Stimulated activated CD8-positive, alpha-beta memory T cell treated with anti-CD3 and anti-CD28 coated beads, Interleukin-2, amount 100 ng/mL, for 1 hour (primary cell): ENCODE measurements at places on chromosomes 5 and 9.

GRCh38 chr9:134010310-134011173, 14.7 kb upstream of the BRD3OS start:
- no peak for DNase-seq

GRCh38 chr5:90932052-90932699, 373.6 kb downstream of the ADGRV1 start:
- no peak for DNase-seq

- no peak for DNase-seq
Measured at GRCh38 chr9:134629586-134630392, 11.8 kb upstream of the COL5A1 start.

- DNase-seq, result no peak
Measured at GRCh38 chr9:24712206-24712605, 166.5 kb upstream of the IZUMO3 start.

DNA sequence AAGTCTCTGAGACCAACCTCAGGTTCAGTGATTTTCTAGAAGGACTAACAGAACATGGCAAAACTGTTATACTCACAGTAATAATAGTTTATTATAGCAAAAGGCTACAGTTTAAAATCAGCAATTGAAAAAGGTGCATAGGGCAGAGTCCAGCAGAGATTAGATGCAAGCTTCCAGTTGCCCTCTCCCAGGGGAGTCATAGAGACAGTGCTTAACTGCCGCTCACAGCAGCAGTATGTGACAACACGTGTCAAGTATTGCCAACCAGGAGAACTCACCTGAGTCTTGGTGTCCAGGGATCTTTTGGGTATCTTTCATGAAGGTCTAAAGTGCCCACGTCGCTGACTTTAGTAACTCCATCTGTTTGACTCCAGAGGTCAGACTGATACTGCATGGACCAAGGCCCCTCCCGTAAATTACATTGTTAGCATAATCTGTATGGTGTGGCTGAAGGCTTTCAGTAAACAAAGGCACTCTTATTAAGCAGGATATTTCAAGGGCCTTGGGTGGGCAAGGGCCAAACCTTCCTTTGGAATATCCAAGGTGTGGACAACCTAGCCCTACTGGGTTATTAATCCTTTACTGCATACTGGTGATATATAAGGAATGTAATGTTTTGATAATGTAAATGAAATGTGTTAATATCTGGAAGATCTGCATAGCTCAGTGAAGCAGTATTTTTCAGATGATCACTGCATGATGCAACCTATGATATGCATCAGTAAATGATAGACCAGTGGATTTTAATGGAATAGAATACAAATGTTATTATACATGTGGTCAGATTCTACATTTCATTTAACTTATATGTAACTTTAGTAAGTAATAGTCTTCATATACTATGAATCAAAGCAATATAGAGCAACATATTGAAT, 44.0 kb downstream of the RASA1 start:
- no peak for DNase-seq

- DNase-seq, result no peak
Measured at GRCh38 chr9:31355159-31355882, 1029.1 kb upstream of the ACO1 start.

GRCh38 chr5:179825655-179826182, 5.0 kb downstream of the SQSTM1 start:
- no peak for DNase-seq

- no peak for DNase-seq
Measured at GRCh38 chr5:145479857-145480256, 355.3 kb downstream of the PRELID2 start.

GRCh38 chr5:37208883-37209797, 40.0 kb downstream of the CPLANE1 start:
- DNase-seq, result no peak

DNA sequence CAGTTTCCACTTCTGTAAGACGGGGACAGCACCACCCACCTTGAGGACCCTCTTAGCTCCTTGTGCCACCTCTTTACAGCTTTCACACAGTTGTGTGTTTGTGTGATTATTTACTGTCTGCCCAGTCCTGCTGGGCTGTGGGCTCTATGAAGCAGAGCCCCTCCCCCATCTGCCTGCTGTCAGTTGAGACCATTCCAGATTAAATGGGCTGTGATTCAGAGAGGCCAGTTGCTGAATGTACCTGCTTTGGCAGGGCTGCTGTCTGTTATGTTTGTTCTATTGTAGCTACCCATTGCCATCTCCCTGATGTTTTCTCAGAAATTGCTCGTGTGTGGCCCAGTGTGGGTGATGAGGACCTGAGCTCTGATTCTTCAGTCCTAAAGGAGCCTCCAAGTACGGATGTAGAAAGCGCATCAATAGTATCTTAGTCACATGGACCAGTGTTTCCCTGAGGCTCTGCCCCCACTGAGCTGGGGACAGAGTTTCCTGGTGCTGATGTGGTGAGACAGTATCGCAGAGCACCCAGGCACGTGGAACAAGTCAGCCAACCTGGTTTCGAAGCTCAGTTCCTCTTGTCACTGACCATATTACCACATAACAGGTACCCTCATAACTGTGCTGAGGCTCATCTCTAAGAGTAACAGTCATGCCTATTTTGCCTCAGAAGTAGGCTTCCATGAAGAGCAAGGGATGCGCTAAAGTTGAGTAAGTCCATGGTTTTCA, 3.7 kb downstream of the ANGPTL2 start:
- no peak for DNase-seq

GRCh38 chr9:101468116-101468515, 32.5 kb upstream of the ALDOB start:
- DNase-seq, result no peak

DNA sequence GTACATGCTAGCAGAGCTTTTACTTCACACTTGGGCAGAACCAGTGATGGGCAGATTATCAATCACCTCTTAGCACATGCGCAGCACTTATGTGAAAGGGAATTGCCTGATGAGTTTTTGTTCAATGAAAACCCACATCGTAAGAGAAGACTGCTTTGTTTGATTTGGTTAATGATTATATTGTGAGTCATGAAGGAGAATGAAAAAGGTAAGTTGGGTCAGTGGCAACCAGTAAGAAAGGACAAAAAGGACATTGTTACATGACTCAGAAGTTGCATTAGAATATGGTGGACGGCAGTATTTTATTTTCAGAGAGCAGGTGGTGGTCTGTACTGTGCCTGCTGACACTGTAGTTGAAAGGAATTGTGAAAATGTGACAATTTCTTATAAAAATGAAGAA, 127.4 kb downstream of the AOPEP start:
- DNase-seq, result no peak

DNA sequence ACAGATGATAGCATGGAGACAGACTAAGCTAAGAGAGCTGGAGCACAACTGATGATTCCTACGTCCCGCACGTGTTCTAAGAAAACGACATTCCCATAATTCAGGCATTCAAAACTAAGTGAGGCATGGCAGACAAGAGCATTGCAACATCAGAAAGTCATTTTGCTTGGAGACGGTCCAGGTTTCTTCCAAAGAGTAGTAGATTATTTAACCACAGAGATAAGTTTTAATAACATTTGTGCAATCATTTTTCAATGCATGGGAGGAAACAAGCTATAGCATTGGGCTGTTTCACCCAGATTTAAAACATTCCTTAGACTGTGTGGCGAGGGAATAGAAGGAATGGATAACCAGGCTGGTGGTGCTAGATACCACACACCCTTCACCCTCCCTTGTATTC, 117.2 kb downstream of the APBA1 start:
- DNase-seq, result no peak

GRCh38 chr5:115855959-115856358, 14.2 kb downstream of the AP3S1 start:
- no peak for DNase-seq

DNA sequence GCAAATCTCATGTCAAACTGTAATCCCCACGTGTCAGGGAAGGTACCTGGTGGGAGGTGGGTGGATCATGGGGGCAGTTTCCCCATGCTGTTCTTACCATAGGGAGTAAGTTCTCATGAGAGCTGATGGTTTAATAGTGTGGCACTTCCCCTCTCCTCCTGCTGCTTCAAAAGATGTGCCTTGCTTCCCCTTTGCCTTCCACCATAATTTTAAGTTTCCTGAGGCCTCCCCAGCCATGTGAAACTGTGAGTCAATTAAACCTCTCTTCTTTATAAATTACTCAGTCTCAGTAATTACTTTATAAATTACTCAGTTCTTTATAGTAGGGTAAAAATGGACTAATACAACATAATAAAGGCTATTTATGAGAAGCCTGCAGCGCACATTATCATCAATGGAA, 7.1 kb upstream of the CNTRL start:
- no peak for DNase-seq

DNA sequence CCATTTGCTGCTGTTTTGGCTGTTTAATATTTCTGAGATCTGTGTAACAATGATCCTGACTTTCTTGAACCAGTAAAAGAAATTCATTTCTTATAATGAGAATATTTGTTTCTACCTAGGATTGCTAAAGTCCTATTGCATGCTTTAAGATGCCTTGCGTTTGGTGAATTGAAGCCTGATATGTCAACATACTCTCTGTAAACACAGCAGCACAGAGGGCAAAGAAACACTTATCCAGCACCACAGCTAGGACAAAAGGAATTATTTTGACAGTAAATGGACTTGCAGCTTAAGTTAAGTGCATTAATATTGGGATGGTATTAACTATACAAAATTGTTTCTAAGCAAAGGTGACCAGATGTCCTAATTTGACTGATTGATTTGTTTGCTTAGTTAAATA, 2031.2 kb upstream of the CDH6 start:
- no peak for DNase-seq

GRCh38 chr9:136222906-136223285, 18.0 kb upstream of the LHX3 start:
- DNase-seq, result no peak

DNA sequence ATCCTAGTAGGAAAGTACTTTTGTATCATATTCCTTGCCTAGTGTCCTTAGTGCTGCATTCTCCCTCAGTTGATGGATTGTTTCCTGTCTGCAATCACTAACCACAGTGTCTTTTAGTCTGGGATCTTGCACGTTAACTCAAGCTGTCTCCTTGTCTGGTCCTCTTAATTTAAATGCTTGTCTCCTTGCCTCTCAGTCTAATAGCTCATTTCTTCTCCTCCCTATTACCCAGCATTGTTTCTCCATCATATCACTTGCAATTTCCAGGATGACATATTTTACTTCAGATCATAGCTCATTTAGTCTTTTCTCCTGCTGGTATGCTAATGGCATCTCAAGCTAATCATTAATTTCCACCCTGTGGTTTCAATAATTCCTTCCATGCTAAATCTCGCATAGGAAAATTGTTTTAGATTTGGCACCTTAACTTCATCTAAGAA, 2052.0 kb upstream of the C9orf72 start:
- DNase-seq, result no peak

GRCh38 chr9:107665057-107665456, 175.5 kb upstream of the KLF4 start:
- DNase-seq, result no peak

DNA sequence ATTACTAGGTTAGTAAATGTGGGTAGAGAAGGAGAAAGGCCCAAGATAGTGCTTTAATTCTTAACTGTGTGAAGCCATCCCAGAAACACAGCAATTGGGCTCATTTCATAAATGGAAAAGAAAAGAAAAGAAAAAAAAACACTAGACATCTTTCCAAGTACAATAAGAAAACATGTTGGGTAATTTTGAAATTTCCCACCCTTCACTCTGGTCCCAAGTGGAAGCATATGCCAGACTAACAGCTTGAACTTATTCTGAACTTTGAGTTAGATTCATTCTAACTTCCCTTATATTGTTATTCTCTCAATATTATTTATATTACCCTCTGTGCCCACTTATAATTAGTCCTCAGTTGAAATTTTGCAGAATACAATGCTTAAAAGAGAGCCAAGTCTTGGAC, 113.4 kb upstream of the GHR start:
- DNase-seq, result no peak

DNA sequence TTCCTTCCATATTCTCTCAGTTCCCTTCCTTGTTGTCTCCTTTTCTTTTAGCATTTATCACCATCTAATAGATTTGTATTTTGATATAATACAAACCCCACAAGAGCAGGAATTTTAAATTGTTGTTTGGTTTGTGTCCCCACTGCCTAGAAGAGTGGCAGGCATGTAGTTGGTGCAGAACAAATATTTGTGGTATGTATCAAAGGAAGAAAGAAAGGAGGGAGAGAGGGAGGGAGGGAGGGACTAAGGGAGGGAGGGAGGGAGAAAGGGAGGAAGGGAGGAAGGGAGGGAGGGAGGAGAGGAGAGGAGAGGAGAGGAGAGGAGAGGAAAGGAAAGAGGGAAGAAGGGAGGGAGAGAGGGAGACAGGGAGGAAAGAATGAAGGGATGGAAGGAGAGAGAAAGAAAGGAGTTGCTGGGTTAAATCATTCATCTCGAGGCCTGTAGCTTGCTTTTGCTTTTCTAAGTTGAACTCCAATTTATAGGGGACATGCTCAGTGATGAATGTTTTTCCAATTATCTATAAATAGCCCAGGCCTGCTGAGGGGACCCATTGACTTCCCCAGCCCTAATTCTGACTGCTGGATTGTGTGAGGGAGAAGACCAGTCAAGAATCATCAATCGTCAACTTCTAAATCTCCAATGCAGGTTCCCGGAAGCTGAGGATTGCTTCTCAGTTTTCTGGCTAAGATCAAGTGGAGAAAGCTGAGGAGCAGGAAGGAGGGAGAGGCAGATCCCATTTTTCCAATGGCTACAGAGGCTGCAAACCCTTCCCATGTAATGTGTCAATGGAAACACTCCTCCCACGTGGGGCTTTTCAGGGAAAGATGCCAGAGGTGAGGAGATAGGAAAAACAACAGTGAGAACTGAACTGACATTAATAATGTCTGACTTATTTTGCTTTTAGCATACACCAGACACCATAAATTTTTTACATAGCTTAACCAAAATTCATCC, 320.7 kb downstream of the ASTN2 start:
- DNase-seq, result no peak

DNA sequence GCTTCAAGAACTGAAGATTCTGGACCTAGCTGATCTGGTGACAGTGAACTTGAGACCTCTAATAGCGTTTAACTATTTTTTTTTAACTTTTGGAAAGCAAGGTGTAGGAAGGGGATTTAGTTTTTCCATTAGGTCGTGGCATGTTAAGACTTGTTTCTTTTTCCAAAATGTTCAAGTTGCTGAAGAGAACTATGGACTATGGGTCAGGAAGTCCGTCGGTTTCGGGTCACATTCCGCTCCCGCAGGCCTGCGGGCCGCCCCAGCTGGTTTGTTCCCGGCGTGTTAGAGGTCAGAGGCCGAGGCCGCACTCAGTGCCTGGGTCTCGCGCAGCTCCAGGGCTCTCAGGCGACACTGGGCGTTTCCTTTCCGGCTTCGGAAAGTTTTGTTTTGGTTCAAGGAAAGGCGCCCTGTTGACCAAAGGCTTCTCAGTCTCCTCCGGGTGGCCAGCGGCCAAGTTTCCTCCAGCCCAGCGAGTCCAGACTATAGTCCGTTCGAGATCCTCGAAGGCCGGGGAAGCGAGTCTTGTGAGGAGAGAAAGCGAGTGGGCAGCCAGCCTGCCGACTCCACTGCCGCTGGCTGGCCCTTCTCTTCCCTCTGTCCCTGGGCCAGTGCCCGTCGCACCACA, 586 bp upstream of the FCHO2 start:
- no peak for DNase-seq
